ENCODE measurements at places on chromosomes 2 and 18. TPM values are rescaled to one million over a fixed set of nuclear protein-coding genes. Genes with fewer than 3 reads are reported as not detected.

The CD207 gene
- polyA plus RNA-seq: not detected

The TRABD2A gene
- 0.54 TPM for polyA plus RNA-seq

GRCh38 chr18:59267503-59268126 lies 5.6 kb downstream of the RAX start:
- DNase-seq: no peak
- peaks cover 99% of the 10 kb centered on the region for H3K27me3 ChIP-seq
- no peak overlapping the region for H3K4me3 ChIP-seq
- no peak overlapping the region for H3K27ac ChIP-seq
- H3K4me1 ChIP-seq: peaks cover 16% of the 10 kb centered on the region

The KIF3C gene
- polyA plus RNA-seq: 6.5 TPM

GRCh38 chr18:78939105-78939504 lies 40.5 kb upstream of the SALL3 start:
- H3K4me1 ChIP-seq: no peaks in the 10 kb centered on the region
- no peak for DNase-seq
- no peaks in the 10 kb centered on the region for H3K27me3 ChIP-seq
- H3K4me3 ChIP-seq: no peak overlapping the region

The TAF4B gene
- 5.9 TPM for polyA plus RNA-seq

GRCh38 chr18:54828281-54828881 lies at the start of gene RAB27B:
TSS of gene RAB27B (plus strand) at chr18:54828477. CDS start at chr18:54877586, 49,109 bp downstream.
- H3K27ac ChIP-seq: peak within 1 kb of the TSS; percentile 91
- no peaks in the 10 kb centered on the region for H3K27me3 ChIP-seq
- no peaks in the 10 kb centered on the region for H3K36me3 ChIP-seq
- peaks cover 33% of the 10 kb centered on the region for H3K4me1 ChIP-seq

DNA sequence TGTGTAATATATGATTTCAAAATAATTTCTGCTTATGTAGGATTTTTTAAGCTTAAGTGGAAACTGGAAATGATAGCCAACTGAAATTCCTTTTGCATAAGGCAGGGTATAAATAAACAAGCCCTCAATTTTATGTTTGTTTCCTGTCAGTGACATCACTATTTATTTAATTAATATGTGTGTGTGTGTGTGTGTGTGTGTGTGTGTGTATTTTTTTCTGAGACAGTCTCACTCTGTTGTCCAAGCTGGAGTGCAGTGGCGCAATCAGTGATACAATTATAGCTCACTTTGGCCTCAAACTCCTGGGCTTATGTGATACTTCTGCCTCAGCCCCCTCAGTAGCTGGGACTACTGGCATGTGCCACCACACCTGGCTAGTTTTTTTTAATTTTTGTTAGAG lies 29.3 kb upstream of the CYP20A1 start:
- H3K36me3 ChIP-seq: no peaks in the 10 kb centered on the region
- no peaks in the 10 kb centered on the region for H3K27me3 ChIP-seq
- DNase-seq: no peak
- H3K4me1 ChIP-seq: no peaks in the 10 kb centered on the region

DNA sequence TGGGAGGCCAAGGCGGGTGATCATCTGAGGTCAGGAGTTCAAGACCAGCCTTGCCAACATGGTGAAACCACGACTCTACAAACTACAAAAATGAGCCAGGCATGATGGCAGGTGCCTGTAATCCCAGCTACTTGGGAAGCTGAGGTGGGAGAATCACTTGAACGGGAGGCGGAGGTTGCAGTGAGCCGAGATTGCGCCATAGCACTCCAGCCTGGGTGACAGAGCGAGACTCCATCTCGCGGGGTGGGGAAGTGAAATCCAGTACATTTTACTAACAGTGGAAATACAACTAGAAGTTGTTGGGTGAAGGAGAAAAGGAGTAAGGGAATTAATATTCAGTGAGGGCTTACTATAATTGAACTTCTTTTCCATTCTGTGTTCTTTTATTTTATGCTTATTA lies 13.2 kb upstream of the ENOSF1 start:
- no peaks in the 10 kb centered on the region for H3K36me3 ChIP-seq
- no peak overlapping the region for H3K27ac ChIP-seq
- DNase-seq: no peak
- H3K4me1 ChIP-seq: no peaks in the 10 kb centered on the region

DNA sequence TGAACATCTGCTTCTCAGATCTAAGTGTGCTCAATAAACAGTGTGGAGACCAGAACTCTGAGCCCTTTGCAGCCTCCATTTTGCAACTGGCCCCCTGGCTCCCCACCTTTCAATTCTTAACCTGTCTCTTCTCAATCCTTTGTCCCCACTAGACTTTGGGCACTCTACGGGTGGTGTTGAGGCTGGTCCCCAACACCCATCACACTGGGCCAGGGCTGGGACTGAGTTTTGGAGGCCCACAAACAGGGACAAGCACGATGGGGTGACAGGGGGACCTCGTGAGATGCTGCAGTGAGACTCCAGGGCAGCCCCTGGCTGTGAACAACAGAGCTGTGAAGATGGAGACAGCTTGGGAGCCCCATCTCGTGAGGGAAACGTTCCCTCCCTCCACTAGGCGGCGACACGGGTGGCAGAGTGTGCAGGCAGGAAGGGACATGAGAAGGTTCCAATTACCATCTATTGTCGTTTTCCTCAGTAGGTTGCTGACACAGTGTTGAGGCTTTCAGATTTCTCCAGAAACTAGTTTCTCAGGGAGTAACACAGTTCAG lies 1.2 kb downstream of the ANKMY1 start:
- no peaks in the 10 kb centered on the region for H3K27me3 ChIP-seq
- no peak overlapping the region for H3K27ac ChIP-seq
- H3K36me3 ChIP-seq: peaks cover 3% of the 10 kb centered on the region
- no peak for DNase-seq
- peaks cover 24% of the 10 kb centered on the region for H3K4me1 ChIP-seq

DNA sequence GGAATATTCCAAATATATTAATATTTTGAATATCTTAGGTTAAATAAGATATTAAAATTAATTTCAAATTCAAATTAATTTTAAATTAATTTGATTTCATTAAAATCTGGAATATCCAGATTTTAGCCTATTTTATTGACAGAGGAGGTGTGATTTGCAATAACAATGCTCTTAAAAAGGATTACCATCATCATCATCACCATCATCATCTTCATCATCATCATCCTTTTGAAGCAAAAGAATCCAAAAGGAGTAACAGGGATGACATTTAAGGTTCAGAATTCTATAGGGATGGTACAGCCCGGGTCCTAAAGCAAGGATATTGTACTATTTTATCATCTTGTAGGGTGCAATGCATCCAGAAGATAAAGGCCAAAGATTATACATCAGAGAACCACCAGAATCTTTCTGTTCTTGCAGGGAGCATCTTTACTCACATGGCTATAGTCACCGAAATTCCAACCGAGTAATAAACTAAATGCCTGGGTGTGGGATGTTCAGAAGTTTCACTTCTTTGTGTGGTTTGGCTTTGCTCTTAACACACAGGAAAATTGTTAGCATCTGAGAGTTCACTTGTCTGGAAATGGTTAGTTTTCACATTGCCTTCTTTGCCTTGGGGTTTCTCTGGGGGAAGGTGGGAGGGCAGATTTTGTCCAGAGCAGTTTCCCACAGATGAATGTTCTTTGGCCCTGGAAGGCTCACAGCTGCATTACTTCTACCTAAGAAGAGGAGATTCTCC lies 99.1 kb upstream of the ITGA6 start:
- H3K4me3 ChIP-seq: no peak overlapping the region
- no peaks in the 10 kb centered on the region for H3K36me3 ChIP-seq
- DNase-seq: no peak
- no peaks in the 10 kb centered on the region for H3K4me1 ChIP-seq

DNA sequence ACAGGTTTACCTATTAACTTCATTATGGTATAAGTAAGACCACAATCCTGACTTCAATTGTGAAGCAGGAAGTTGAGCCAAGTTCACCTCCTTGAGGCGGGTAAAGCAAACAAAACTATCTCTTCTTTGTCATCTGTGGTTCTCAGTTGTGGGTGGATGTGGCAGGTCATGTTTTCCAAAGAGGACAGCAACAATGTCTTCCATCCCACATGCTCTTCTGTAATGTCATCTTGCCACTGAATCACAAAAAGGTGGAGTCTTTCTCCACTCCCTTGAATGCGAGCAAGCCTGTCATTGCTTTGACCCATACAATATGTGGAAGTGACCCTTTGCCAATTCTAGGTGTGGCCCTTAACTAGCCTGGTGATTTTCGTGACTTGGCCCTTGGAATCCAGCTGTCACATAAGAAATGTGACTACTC lies 98.7 kb downstream of the GRB14 start:
- no peaks in the 10 kb centered on the region for H3K36me3 ChIP-seq
- no peak overlapping the region for H3K27ac ChIP-seq
- no peak for DNase-seq

GRCh38 chr2:190891372-190891771 lies 10.8 kb downstream of the GLS start:
- no peaks in the 10 kb centered on the region for H3K27me3 ChIP-seq
- peaks cover 14% of the 10 kb centered on the region for H3K4me1 ChIP-seq
- no peak overlapping the region for H3K27ac ChIP-seq
- peaks cover 2% of the 10 kb centered on the region for H3K36me3 ChIP-seq

- no peak for DNase-seq
- no peaks in the 10 kb centered on the region for H3K36me3 ChIP-seq
- no peak overlapping the region for H3K27ac ChIP-seq
- no peak overlapping the region for H3K4me3 ChIP-seq
- H3K4me1 ChIP-seq: no peaks in the 10 kb centered on the region
- no peaks in the 10 kb centered on the region for H3K27me3 ChIP-seq
Measured at GRCh38 chr2:45874344-45874743, 222.9 kb downstream of the PRKCE start.

DNA sequence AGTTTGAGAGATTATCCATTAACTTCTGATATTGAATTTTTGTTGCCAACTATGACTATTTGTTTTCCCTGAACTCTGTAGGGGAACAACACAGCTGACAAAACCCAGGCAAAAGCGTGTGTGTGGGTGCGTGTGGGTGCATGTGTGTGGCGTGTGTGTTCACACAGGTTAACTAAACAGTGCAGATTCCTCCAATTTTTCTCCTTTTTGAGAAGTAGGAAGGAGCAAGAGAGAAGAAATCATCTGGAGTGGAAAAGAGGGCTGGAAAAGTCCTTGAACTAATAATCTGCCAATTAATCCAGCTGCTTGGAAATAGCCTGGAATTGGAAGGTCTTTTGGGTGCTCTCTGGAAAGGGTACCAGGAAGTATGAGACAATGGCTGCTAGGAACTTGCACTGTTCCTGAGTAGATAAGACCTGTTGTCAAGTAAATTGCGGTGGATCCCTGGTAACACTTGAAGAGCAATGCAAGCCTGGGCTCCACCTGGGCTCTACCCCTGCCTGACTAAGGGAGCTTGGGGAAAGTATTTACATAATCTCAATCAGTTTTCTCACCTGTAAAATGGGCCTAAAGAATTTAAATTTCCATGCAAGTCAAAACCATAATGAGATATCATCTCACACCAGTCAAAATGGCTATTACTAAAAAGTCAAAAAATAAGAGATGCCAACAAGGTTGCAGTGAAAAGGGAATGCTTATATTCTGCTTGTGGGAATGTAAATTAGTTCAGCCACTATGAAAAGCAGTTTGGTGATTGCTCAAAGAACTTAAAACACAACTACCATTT lies 40.5 kb upstream of the IL1R1 start:
- no peak overlapping the region for H3K4me3 ChIP-seq
- no peak overlapping the region for H3K27ac ChIP-seq
- H3K4me1 ChIP-seq: peaks cover 31% of the 10 kb centered on the region
- no peak for DNase-seq
- no peaks in the 10 kb centered on the region for H3K36me3 ChIP-seq

DNA sequence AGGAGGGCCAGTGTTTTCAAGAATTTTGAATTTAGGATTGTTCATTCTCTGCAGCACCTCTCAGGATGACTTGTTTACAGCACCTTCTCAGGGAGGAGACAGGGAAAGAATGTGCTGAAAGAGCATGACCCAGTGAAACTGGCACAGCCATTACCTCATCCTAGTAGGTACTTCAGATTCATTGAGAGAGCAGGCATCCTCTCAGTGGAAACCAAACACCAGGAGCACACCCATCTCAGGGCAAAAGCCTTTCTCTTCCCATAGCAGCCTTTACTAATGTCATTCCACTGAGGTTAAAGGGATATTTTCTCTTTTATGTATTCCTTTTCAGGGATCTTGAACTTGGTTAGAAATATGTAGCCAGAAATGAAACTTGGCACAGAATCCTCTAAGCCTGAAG lies 2.6 kb downstream of the MAP2 start:
- no peaks in the 10 kb centered on the region for H3K27me3 ChIP-seq
- H3K27ac ChIP-seq: peak overlapping the region; percentile 36
- H3K4me3 ChIP-seq: no peak overlapping the region
- H3K4me1 ChIP-seq: peaks cover 37% of the 10 kb centered on the region
- no peaks in the 10 kb centered on the region for H3K36me3 ChIP-seq
- DNase-seq: no peak

GRCh38 chr2:186995092-186995491 lies 146.1 kb upstream of the ZSWIM2 start:
- no peak for DNase-seq
- no peaks in the 10 kb centered on the region for H3K36me3 ChIP-seq
- H3K27me3 ChIP-seq: no peaks in the 10 kb centered on the region
- no peak overlapping the region for H3K4me3 ChIP-seq

DNA sequence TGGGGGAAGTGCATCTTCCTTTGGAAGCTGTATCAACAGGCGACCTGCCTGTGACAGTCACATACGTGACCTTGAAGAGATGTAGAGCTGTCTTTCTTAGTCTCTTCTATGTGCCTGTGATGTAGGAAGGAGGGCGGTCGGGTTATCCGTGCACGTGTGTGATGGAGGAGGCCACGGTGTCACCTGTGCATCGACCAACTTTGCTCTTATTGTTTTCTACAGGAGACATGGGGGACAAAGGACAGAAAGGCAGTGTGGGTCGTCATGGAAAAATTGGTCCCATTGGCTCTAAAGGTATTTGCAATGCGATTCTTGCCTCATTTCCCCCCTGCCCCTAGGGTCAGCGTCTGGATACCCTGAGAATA lies 20.7 kb upstream of the ALLC start:
- peaks cover 10% of the 10 kb centered on the region for H3K27me3 ChIP-seq
- peaks cover 12% of the 10 kb centered on the region for H3K4me1 ChIP-seq
- no peak overlapping the region for H3K4me3 ChIP-seq
- DNase-seq: no peak
- no peak overlapping the region for H3K27ac ChIP-seq

The ABCG5 gene
- not detected for polyA plus RNA-seq

The GLI2 gene
- polyA plus RNA-seq: 0.04 TPM

GRCh38 chr2:30443081-30443480 lies 4.0 kb upstream of the LCLAT1 start:
- H3K27ac ChIP-seq: no peak overlapping the region
- DNase-seq: no peak
- no peak overlapping the region for H3K4me3 ChIP-seq
- no peaks in the 10 kb centered on the region for H3K36me3 ChIP-seq

- no peaks in the 10 kb centered on the region for H3K27me3 ChIP-seq
- H3K36me3 ChIP-seq: no peaks in the 10 kb centered on the region
- DNase-seq: no peak
- no peaks in the 10 kb centered on the region for H3K4me1 ChIP-seq
- no peak overlapping the region for H3K27ac ChIP-seq
Measured at GRCh38 chr18:54673936-54674335, 82.9 kb downstream of the DYNAP start.

DNA sequence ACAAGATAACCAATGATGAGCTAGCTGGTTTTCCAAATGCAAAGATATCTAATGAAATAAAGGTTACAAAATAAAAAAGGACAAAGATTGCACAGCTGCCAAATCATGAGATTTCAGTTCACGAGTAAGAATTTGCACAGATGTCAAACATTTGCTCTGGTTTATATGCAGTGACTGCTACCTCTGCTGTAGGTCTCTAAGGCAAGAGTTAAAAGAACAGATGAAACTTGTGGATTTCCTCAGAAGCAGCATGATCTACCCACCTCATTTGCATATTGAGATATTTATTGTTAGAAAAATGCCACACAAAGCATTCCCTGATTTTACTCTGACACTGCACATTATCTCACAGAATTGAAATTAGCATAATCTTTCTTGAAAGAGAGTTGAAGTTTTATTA lies 763.2 kb upstream of the ZEB2 start:
- H3K4me1 ChIP-seq: no peaks in the 10 kb centered on the region
- no peak overlapping the region for H3K4me3 ChIP-seq
- no peaks in the 10 kb centered on the region for H3K36me3 ChIP-seq
